ENCODE measurements at places on chromosomes 6 and 20.

- no peak for DNase-seq
Observed at GRCh38 chr6:137845460-137845859, 21.6 kb upstream of the TNFAIP3 start.

DNA sequence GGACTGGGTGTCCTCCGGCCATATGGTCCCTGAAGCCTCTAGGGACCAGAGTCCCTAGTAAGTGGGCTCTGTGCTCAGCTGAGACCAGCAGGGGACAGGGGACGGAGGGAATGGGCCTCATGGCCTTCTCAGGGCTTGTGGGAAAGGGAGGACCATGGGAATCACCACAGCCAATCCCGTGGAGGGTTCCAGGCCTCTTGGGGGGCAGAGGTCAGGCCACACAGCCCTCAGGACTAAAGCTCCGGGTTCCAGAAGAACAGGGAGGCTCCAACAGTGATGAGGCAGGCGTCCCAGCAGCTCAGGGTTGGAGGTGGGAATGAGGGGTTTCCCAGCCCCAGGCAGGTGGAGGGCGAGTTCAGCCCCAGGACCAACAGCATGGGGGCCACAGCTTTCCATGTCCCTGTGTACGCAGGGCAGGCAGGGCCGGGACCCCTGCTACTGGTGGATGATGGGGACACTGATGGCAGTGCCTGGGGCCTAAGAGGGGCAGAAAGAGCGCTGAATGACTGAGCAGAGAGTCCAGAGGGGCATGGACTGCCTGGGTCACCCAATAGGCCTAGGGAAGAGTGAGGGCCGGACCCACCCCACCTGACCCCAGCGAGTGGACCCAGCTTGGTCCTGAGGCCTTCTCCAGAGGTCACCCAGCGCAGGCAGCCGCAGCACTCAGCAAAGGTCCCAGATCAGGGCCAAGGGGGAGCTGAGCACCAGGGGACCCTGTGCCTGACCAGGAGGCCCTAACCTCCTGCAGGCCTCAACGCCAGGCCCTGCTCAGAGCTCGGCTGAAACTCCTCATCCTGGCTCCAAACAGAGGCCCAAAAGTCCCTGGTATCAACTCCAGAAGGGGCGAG, 8.8 kb downstream of the MYL9 start:
- no peak for DNase-seq

DNA sequence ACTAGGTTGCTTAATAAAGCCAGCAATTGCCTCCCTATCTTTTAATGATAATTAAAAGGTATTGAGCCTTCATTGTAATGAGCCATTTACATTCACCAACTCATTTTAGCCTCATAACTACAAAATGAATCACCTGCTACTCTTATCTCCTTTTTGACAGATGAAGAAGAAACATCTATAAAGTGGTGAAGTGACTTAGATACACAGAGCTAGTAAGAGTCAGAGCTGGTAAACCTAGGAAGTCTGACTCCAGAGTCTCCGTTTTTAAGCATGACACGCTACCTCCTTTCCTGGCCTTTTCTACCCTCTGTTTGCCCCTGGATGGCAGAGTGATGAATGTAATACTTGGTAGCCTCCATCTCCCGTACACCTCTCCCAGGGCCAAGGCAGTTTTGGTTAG, 93.5 kb downstream of the SPTLC3 start:
- DNase-seq = no peak

DNA sequence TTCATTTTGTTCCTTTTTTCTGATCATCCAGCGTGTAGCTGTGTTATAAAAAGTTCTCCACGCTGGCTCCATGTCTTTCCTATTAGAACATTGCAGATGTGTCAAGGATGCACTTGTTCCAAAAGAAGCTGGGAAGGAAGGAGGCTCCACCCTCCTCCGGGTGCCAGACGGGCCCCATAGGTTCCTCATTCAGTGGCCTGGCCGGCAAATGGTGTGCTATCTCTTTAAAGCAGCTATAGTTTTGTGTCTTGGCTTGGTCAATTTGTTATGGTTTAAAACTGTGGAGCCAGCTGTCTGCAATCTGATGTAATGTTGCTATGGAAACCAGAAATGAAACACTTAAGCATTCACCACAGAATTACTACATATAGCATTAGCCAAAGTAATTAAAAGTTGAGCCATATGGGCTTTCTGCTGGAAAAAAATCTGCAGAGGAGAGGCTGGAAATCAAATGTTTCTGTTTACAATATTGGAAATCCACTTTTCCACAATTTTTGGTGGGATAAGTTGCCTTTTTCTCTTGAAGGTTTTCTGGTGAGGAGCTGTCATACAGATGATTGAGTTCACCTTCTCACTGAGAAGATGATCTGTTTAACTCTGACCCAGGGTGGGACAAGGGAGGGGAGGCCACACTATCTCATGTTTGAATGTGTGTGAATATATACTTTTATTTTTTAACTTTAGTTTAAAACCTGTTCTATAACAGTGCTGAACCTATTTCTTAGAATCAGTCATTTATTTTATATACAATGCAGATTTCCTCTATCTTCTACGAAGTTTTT, 167.4 kb downstream of the SASH1 start:
- DNase-seq = no peak

DNA sequence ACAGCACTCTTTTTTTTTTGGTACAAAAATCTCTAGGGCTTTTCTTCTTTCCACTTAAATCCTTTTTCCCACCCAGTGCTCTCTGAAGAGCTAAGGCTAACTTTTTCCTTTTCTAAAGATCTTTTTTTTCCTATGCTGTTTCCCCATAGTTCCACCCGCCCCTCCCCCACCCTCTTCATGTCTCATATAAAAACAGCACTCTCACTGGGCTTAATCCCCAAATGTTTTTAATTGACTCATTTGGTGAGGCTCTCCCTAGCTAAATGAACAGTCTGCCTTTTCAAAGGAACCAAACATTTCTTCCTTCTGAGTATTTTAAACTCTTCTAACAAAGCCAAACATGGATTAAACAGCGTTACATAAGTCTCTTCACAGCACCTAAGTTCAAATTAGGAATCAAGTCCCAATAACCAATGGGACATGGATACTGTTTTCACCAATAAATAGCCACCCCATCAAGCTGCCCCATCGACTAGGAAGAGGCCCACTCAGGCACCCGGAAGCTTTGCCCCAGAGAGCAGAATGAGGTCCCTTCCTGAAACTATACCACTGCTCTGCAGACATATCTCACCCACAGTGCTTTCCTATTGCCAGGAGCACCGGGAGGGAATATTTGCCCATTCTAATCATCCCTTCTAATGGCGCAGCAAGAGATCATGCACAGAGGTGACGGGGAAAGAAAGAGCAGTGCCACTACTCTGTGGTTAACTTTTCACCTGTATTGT, 63.7 kb downstream of the ATXN1 start:
- no peak for DNase-seq

- DNase-seq = peak; percentile 88
Observed at GRCh38 chr6:12751694-12752325, 35.2 kb downstream of the PHACTR1 start.

DNA sequence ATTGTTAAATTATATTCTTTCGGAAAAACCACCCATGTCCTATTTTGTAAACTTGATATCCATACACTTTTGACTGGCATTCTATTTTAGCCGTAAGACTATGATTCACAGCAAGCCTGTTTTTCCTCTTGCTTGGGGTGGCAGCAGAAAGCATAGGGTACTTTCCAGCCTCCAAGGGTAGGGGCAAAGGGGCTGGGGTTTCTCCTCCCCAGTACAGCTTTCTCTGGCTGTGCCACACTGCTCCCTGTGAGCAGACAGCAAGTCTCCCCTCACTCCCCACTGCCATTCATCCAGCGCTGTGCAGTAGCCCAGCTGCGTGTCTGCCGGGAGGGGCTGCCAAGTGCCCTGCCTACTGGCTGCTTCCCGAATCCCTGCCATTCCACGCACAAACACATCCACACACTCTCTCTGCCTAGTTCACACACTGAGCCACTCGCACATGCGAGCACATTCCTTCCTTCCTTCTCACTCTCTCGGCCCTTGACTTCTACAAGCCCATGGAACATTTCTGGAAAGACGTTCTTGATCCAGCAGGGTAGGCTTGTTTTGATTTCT, 2.1 kb upstream of the ESR1 start:
- DNase-seq = peak; percentile 33

DNA sequence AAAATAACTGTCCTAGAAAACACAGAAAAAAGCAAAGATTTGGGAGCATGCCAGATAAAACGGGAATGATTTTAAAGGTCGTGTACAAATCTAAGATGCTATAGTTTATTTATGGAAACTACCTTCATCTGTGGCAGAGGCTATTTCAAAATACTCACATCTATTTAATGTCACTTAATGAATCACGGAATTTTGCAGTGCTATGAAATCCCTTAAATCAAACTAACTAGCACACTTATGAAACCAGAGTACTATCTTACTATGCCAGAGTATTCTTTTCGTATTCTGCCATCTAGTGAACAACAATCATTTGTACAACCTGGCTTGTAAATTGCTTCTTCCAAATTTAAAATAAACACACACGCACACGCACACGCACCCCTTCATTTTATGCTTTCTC, 77.9 kb upstream of the BMP5 start:
- DNase-seq = no peak
